NCI-H1417 treated with DMSO at 0.1 percent for 48 hours (cell line): ENCODE measurements at places on chromosomes 1 and 21.

DNA sequence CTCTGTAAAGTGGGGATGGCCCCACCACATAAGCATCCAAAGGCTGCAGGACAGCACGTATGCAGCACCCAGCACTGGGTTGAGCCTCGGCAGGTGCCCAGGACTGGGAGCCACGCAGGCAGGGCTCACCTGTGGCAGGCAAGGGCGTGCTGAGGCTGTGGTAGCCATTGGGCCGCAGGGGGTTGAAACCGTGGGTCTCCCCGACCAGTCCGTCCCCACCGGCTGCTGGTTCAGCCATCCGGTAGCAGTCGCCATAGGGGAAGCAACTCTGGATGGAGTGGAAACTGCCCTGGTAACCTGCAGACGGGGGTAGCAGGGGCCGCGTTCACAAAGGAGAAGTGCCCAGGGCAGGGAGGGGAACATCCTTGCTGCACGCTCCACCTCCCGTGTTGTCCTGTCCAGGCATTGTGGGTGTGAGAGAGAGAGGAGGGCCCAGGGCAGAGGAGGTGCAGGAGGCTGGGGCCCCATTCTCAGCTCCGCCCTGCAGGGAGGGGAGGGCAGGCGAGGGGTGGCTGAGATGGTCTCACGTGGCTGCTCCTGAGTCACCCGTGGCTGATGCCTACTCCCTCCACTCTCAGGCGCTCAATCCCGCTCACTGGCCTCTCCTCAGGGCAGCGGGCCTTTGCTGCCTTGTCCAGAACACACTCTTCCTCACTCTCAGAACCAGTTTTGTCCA is 49.9 kb downstream of the DMRTB1 start:
- DNase-seq: no peak

- no peak for DNase-seq
Observed at GRCh38 chr1:110189181-110189580, 20.9 kb upstream of the KCNC4 start.

- no peak for DNase-seq
Observed at GRCh38 chr1:220788900-220789299, 2.2 kb downstream of the MTARC1 start.

GRCh38 chr1:243363832-243364231 is 108.0 kb downstream of the SDCCAG8 start:
- DNase-seq: no peak
